ENCODE measurements at places on chromosomes 16 and 17.

DNA sequence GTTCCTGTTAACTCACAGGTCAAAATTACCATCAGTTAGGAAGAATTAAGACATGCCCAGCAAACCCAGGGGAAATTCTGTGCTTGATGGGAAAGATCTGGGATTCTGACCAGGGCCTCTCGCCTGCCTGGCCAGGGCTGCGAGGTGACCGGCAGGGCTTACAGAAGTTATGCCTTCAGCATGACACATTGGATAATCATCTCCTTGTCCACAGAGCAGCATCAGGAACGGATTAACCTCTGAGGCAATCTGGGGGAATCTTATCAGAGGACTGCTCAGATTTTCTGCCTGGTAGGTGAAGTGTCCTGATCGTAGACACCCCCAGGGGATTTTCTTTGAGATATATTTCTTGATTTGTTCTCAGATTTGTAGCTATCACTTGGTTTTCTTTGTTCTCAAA is 172.5 kb downstream of the HS3ST3A1 start:
- no peak for DNase-seq

DNA sequence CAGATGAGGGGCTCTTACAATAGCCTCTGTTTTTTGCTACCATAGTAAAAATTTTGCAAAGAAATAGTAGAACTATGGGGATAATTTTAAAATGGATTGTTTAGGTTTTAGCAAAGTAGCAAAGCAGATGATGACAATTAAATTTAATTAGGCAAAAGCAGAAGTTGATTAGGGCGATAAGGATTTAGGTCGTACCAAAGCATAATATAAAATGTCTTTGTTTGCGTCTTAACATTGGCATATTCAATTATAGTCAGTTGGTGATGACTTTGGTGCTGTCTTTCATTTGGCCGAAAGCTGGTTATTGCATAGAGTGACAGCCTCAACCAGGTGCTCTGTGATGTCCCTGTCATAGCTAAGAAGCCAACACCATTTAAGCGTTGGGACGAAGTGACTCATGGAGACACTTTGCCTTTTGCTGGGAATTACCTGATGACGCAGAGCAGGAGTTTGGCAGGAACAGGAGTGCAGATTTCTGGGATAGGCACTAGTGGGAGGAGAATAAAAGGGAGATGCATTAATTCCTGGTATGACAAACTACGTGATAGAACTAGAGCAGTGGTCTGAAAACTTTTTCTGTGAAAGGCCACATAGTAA is 38.3 kb downstream of the MAP2K6 start:
- DNase-seq, result no peak

GRCh38 chr17:80901319-80901718 is 90.3 kb upstream of the CHMP6 start:
- no peak for DNase-seq

DNA sequence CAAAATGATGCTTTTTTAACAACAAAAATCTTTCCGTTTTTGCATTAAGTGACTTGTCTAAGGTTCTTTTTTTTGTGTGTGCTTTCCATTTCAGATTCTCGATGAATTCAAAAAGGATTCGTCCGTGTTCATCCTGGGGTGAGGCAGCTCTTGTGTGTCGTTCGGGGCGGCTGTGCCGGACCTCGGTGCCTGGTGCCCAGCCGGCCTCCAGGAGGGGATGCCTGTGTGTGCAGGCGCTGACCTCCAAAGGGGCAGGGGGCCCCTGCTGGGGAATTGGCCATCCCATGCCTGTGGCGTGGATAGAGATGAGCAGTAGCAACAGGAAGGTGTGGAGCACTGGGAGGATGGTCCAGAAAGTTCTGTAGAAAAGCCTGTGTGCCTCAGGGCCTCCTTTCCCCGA is 101.7 kb downstream of the PLCG2 start:
- no peak for DNase-seq

- peak; percentile 54 for DNase-seq
Measured at GRCh38 chr17:57284984-57285646, 28.8 kb downstream of the MSI2 start.

DNA sequence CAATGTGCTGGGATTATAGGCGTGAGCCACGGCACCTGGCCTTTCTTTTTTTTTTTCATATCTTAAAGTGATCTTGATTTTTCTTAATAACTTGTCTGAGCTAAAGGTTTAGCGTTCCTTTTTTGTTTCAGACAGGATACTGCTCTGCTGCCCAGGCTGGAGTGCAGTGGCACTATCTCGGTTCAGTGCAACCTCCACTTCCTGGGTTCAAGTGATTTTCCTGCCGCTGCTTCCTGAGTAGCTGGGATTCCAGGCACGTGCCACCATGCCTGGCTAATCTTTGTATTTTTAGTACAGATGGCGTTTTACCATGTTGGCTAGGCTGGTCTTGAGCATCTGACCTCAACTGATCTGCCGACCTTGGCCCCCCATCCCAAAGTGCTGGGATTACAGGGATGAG is 4.0 kb downstream of the RUSF1 start:
- no peak for DNase-seq

- no peak for DNase-seq
Measured at GRCh38 chr16:1374418-1375297, 22.9 kb downstream of the GNPTG start.

GRCh38 chr16:66693149-66693548 is 3.4 kb downstream of the CMTM4 start:
- no peak for DNase-seq

- DNase-seq, result peak; percentile 66
Measured at GRCh38 chr17:74199306-74200092, 4.0 kb upstream of the RPL38 start.

DNA sequence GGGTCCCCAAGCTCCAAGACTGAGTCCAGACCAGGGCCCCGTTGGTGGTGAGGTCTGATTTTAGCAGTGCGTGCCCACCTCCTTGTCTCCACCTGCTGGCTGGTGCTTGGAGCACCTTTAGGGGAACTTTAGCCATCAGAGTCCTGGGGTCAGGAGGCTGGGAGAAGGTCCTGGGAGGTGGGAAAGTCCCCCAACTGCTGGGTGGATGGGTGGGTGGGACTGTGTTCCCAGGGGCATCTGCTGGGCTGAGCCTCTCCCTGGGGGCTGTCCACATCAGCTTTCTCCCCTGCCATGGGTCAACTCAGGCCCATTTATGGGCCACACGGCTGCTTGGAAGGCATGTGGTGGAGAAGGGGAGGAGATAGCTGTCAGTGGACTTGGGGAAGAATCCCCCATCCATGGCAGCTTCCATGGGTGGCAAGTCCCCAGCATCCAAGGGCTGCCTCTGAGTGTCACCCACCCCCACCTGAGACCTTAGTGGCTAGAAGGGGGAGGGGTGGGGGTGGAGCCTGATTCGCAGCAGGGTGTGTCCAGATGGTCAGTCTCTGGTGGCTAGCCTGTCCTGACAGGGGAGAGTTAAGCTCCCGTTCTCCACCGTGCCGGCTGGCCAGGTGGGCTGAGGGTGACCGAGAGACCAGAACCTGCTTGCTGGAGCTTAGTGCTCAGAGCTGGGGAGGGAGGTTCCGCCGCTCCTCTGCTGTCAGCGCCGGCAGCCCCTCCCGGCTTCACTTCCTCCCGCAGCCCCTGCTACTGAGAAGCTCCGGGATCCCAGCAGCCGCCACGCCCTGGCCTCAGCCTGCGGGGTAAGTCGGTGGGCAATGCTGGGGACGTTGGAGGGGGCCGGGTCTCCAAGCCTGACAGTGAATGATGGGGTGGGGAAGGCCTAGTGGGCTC is at the start of gene TRPV2:
TRPV2 (plus strand) TSS at position 541 of the 894 bp plus-strand sequence. CDS start 2,098 bp downstream, outside the sequence.
- DNase-seq, result no peak

- no peak for DNase-seq
Measured at GRCh38 chr17:73757420-73757819, 113.2 kb upstream of the SDK2 start.

DNA sequence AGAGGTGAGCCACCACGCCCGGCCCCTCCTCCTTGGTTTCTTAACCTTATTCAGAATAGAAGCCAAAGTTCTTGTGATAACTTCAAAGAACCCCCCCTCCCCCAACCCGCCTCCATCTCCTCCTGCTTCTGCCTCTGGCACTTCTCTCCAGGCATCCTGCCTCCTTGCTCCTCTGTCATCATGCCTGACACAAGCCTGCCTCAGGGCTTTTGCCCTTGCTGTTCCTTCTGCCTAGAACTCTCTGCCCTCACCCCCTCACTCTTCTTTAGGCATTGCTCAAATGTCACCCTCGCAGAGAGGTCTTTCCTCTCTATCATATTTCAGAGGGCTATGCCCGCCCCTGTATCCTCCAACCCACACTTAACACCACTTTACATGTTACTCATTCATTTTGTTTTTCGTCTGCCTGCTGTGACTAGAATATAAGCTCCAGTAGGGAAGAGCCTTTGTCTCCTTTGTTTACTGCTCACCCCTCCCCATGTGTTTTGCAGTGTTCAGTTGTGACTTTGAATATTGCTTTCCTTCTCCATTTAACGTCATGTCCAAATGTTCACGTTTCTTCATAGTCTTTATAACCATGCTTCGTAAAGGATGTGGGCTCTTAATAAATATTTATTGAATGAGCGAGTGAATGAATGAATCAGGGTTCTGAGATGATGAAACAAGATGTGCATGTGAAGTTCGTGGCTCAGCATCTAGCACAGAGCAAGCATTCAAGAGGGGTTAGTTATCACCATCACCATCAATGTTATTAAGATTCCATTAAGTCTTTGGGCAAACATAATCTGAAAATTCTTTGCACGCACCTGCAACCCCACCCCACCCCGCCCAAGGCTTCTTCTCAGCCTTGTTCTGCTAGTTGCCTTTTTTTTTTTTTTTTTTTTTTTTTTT is 186.2 kb upstream of the WSCD1 start:
- no peak for DNase-seq

GRCh38 chr17:74490716-74491115 is 24.3 kb downstream of the CD300A start:
- no peak for DNase-seq

DNA sequence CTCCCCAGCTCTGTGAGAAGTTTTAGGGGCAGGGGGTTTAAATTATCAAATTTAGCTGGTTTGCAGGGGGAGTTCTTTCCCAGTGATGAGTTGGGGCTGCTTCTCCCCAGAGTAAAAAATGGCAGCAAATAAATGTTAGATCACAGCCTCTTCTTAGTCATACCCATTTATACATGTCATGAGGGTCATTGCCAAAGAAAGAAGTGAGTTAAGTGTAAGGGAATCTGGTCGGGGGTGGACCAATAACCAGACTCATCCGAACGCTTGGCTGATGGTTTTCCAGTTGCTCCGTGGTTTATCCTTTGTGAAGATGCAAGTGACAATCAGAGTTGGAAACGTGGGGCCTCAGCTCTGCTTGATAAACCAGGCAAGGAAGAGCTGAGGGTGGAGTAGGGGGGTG is 87.1 kb downstream of the PLXDC1 start:
- DNase-seq, result no peak

DNA sequence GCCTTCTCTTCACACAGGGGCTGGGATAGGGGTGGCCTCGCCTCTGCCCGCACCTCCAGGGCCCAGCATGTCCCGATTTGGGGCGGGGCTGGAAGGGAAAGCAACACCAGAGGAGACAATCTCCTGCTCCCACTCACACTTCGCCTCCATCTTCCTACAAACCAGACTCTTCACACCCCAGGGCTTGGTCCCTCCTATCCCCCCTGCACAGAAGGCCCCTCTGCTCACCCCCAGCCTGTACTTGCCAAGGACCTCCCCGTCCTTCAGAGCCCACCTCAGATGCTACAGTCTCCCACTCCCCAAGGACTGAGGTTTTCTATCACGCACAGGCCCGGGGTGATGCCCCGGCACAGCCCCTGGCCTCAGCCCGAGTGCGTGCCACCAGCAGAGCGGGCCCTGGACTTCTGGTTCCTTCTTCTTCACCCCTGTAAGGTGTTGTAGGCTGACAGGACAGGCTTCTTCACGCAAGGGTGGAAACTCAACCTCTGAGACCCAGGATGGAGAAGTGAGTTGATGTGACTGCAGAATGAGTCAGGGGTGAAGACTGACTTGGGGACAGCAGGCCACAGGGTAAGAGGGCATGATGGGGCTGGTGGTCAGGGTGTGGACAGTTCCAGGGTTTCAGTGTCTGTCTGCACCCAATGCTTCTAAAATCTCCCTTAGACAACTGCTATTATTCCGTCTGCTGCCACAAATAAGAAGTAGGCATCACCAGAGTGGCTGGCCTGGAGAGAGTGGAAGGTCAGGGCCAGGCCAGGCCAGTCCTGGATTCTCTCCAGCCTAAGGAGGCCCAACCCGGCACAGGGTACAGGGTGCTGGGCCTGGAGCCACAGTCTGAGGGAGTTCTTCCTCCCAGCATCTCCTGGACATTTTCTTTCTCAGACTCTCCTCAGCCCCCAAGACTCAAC is 2.5 kb downstream of the ITGAE start:
- no peak for DNase-seq

DNA sequence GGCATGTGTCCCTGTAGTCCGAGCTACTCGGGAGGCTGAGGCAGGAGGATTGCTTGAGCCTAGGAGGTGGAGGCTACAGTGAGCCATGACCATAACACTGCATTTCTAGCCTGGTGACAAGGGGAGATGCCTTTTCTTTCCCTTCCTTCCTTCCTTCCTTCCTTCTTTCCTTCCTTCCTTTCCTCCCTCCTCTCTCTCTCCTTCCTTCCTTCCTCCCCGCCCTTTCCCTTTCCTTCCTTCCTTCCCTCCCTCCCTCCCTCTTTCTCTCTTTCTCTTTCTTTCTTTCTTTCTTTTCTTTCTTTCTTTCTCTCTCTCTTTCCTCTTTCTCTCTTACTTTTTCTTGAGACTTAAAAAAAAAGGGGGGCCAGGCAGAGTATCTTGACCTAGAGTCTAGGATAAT is 3.1 kb upstream of the CEP20 start:
- DNase-seq, result no peak

GRCh38 chr17:73625006-73625405 is 19.2 kb downstream of the SDK2 start:
- DNase-seq, result no peak

- DNase-seq, result no peak
Measured at GRCh38 chr16:13571036-13571435, 348.9 kb upstream of the ERCC4 start.

DNA sequence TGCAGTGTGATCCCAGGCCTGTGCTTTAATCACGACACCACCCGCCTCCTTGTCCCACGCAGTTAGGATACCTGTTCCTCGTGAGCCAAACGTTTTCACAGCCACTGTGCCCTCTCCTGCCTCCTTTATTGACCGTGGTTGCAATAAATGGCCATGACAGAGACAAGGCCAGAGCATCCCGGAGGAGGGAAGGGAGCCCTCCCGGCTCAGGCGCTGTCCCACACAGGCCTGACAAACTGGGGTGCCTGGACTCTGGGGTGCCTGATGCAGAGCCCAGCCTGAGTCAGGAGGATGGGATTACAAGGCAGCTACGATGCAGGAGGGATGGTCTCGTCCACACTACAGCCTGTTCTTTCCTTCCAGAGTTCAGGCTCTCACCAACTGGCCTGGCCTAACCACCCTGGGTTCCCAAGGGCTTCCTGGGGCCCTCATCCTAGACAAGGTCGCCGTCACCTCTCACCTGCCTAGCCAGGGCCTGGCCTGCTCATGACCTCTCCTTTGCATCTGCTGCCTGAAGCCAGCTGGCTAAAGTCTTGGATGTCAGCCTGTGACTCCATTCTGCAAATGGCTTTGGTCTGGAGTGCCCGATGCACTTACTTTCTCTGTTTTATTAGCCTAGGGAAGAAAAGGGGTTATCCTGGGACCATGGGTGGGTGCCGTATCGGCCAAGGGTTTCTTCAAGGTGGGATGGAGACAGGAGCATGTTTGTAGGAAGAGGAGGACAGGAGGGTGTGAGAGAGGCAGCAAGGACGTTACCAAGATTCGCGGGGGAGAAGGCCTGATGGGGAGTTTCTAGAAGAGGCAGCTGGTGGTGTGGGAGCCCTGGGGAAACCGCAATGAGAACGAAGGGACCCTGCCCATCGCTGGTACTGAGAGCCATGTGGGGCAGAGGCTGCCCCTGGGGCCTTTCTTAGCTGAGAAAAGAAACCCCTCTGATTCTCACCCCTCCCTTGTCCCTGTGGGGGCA is 234.3 kb upstream of the TNRC6C start:
- DNase-seq, result no peak

Data from midbrain (tissue), 1 donor.